Sigmoid colon (tissue), 7 donors: ENCODE measurements at places on chromosomes 3 and 15. TPM values are rescaled to one million over a fixed set of nuclear protein-coding genes. Genes with fewer than 3 reads are reported as not detected.

The NANOGP8 gene
- not detected for total RNA-seq

The STRIT1 gene
- total RNA-seq, result not detected

The TEX55 gene
- total RNA-seq, result not detected

The AADACL2 gene
- not detected for total RNA-seq

The SEMA6D gene
- total RNA-seq, result 6.4 TPM

The NRG4 gene
- not detected for total RNA-seq

The NME9 gene
- not detected for total RNA-seq

The RBPMS2 gene
- 58.2 TPM for total RNA-seq

The EOMES gene
- total RNA-seq, result not detected

The ISG20 gene
- total RNA-seq, result 7.1 TPM

The RPP25 gene
- 4.6 TPM for total RNA-seq

The TIMP4 gene
- 25.0 TPM for total RNA-seq

The FEZF2 gene
- not detected for total RNA-seq

The AADAC gene
- total RNA-seq, result not detected

The TUBGCP4 gene
- total RNA-seq, result 12.8 TPM

The FRMD5 gene
- 1.8 TPM for total RNA-seq

The BLOC1S6 gene
- total RNA-seq, result 89.1 TPM

- H3K36me3 ChIP-seq, result no peaks in the 10 kb centered on the region
- H3K4me1 ChIP-seq, result peaks cover 24% of the 10 kb centered on the region
- H3K27ac ChIP-seq, result no peak overlapping the region
- DNase-seq, result no peak
These were observed 44.0 kb downstream of the IDH2 start for GRCh38 chr15:90058308-90058707.

- no peaks in the 10 kb centered on the region for H3K4me1 ChIP-seq
- H3K27me3 ChIP-seq, result no peaks in the 10 kb centered on the region
- no peak for DNase-seq
- H3K27ac ChIP-seq, result no peak overlapping the region
- H3K36me3 ChIP-seq, result no peaks in the 10 kb centered on the region
These were observed 50.6 kb downstream of the SERP1 start for GRCh38 chr3:150495563-150496168.

- no peaks in the 10 kb centered on the region for H3K27me3 ChIP-seq
- peak; percentile 70 for DNase-seq
- peak overlapping the region; percentile 63 for H3K27ac ChIP-seq
These were observed 504.2 kb upstream of the PROK2 start for GRCh38 chr3:72288955-72289691.

DNA sequence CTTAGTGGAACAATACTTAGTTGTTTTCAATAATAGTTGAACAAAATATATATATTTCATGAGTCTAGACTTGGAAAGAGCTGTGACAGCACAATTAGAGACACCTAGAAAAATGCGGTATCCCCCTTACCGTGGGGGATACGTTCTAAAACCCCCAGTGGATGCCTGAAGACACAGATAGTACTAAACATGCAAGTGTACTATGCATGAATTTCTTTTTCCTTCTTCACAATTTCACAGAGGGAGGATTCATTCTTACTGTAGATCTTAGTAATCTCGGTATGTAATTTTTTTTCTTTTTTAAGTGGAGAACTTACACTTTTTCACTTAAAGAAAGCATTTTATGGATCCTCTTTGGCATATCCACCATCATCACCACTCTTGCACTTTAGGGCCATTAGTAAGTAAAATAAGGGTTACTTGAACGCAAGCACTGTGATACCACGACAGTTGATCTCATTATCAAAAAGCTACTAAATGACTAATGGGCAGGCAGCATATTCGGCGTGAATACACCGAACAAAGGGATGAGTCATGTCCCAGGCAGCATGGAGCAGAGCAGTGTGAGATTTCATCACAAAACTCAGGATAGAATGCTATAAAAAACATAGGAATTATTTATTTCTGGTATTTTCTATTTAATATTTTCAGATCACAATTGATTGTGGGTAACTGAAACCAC, 72.3 kb upstream of the ZNF280D start:
- no peaks in the 10 kb centered on the region for H3K4me1 ChIP-seq
- H3K4me3 ChIP-seq, result no peak overlapping the region
- H3K27me3 ChIP-seq, result no peaks in the 10 kb centered on the region
- no peaks in the 10 kb centered on the region for H3K36me3 ChIP-seq
- no peak for DNase-seq
- H3K27ac ChIP-seq, result no peak overlapping the region

- H3K27me3 ChIP-seq, result no peaks in the 10 kb centered on the region
- H3K4me3 ChIP-seq, result no peak overlapping the region
- no peak overlapping the region for H3K27ac ChIP-seq
- no peaks in the 10 kb centered on the region for H3K36me3 ChIP-seq
These were observed 73.0 kb downstream of the MYO9A start for GRCh38 chr15:72044956-72045355.

DNA sequence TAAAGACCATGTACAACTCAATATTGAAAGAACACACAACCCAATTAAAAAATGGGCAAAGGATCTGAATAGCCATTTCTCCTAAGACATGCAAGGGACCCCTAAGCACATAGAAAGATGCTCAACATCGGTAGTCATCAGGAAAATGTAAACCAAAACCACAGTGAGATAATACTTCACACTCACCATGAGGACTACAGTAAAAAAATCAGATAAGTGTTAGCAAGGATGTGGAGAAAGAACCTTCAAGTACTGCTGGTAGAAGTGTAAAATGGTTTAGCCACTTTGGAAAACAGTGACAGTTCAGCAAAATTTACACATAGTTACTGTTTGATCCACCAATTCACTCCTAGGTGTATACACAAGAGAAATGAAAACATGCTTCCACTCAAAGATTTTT, 30.1 kb upstream of the XIRP1 start:
- H3K4me1 ChIP-seq, result no peaks in the 10 kb centered on the region
- no peak overlapping the region for H3K27ac ChIP-seq
- no peak overlapping the region for H3K4me3 ChIP-seq
- no peak for DNase-seq
- no peaks in the 10 kb centered on the region for H3K27me3 ChIP-seq
- H3K36me3 ChIP-seq, result no peaks in the 10 kb centered on the region

DNA sequence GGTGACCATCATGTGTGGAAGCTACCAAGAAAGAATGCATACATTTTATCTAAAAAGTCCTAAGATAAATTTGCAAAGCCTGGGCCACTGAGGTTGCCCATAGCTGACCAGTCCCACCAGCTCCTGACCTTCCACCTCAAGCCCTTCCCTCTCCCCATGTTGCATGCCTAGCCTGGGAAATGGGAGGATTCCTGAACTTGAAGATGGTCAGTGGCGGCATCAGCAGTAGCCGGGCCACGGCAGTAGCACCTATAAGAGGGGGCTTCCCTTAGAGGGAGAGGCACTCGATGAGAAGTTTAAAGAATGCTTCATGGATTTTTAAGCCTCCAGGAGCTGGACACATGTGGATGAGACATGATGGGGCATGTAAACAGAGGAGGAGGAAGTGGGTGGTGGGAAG, 172.1 kb downstream of the KLF13 start:
- H3K27ac ChIP-seq, result no peak overlapping the region
- DNase-seq, result no peak
- H3K27me3 ChIP-seq, result no peaks in the 10 kb centered on the region
- no peaks in the 10 kb centered on the region for H3K36me3 ChIP-seq

DNA sequence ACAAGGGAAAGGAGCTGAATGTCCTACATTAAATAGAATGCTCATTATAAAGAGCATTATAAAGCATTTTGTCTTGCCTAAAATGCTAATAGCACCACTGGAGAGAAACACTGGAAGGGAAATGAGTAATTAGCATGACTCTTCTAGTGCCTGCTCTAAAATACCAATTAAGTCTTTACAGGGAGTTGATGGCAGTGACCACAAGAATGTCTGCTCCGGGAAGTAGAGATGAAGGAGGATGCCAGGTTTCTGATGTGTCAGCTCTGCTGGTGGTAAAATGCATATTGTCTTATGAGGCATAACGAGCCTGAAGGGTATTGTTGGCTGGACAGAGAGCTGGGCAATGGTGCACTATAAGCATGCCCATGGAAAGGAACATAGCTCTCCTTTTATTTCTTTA, 49.5 kb downstream of the MYLK start:
- H3K36me3 ChIP-seq, result peaks cover 8% of the 10 kb centered on the region
- no peak overlapping the region for H3K27ac ChIP-seq
- no peak overlapping the region for H3K4me3 ChIP-seq
- H3K4me1 ChIP-seq, result no peaks in the 10 kb centered on the region
- DNase-seq, result no peak

GRCh38 chr3:10848261-10848660, 32.2 kb downstream of the SLC6A11 start:
- no peak overlapping the region for H3K27ac ChIP-seq
- H3K4me1 ChIP-seq, result no peaks in the 10 kb centered on the region
- peaks cover 3% of the 10 kb centered on the region for H3K27me3 ChIP-seq
- DNase-seq, result no peak

DNA sequence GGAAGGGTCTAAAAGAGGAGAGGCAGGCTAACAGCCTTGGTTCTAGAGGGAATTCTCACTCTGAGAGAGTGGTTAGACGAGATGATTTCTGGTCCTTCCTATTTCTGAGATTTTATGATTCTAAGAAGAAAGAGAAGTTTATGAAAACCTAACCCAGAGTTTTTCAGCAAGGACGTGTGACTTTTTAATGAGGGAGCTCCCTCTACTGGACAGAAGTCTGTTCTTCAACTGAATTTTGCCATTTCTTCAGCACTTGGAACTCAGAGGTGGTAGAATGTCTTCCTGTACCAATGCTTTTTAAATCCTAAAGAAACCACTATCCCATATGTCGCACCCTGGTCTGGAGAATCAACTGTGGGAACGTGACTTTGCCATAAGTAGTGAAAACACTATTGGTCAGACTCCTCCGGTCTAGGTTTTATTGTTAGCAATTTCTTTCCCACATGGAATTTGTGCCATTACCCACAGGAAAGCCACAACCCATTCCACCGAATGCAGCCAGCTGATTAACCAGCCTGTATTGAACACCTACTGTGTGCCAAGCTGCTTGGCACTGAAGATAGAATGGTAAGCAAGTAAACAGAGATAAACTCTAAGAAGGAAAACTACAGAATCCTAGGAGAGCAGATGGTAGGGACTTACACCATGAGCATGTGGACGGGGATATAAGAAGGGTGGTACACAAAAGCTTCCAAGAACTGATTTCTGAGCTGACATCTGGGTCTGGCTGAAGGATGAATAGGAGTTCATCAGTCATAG, 199.5 kb upstream of the LMCD1 start:
- H3K27ac ChIP-seq, result no peak overlapping the region
- no peak for DNase-seq
- no peaks in the 10 kb centered on the region for H3K27me3 ChIP-seq
- H3K36me3 ChIP-seq, result no peaks in the 10 kb centered on the region
- no peak overlapping the region for H3K4me3 ChIP-seq

- DNase-seq, result no peak
- H3K36me3 ChIP-seq, result no peaks in the 10 kb centered on the region
- H3K27ac ChIP-seq, result no peak overlapping the region
- no peak overlapping the region for H3K4me3 ChIP-seq
- H3K4me1 ChIP-seq, result no peaks in the 10 kb centered on the region
These were observed 7.7 kb upstream of the SYN2 start for GRCh38 chr3:11996480-11996879.

GRCh38 chr15:90234096-90234988, at the start of gene GDPGP1:
GDPGP1 (plus strand) TSS chr15:90234209; CDS start chr15:90240909, 6,700 bp downstream.
- peak within 1 kb of the TSS; percentile 84 for H3K4me3 ChIP-seq
- no peak for DNase-seq
- peak within 1 kb of the TSS; percentile 92 for H3K27ac ChIP-seq
- H3K4me1 ChIP-seq, result peaks cover 51% of the 10 kb centered on the region

DNA sequence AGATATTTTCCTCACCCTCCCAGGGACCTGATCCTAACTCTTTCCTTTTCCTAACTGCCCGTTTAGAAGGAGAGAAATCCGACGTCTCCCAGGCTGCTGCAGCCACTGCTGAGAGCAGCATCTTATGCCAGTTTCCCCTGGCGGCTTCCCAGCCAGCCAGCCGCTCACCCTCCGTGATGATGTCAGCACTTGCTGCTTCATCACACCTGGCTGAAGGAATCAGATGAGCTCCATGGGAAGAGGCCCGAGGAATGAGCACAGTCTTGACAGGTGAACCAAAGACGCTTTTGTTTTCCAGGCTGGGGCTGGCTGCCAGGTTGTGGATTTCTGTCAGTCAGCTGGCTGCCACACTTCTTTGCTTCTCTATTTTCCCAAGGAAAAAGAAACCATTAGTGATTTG, 445.1 kb upstream of the RBMS3 start:
- H3K27ac ChIP-seq, result no peak overlapping the region
- H3K36me3 ChIP-seq, result no peaks in the 10 kb centered on the region
- H3K4me1 ChIP-seq, result no peaks in the 10 kb centered on the region
- H3K4me3 ChIP-seq, result no peak overlapping the region
- H3K27me3 ChIP-seq, result no peaks in the 10 kb centered on the region
- DNase-seq, result no peak

GRCh38 chr15:86040356-86041033, 39.2 kb upstream of the AGBL1 start:
- no peaks in the 10 kb centered on the region for H3K27me3 ChIP-seq
- DNase-seq, result no peak
- no peak overlapping the region for H3K4me3 ChIP-seq

- no peak for DNase-seq
- no peaks in the 10 kb centered on the region for H3K36me3 ChIP-seq
- H3K27ac ChIP-seq, result no peak overlapping the region
These were observed 446.8 kb upstream of the DPH6 start for GRCh38 chr15:35992791-35993190.

DNA sequence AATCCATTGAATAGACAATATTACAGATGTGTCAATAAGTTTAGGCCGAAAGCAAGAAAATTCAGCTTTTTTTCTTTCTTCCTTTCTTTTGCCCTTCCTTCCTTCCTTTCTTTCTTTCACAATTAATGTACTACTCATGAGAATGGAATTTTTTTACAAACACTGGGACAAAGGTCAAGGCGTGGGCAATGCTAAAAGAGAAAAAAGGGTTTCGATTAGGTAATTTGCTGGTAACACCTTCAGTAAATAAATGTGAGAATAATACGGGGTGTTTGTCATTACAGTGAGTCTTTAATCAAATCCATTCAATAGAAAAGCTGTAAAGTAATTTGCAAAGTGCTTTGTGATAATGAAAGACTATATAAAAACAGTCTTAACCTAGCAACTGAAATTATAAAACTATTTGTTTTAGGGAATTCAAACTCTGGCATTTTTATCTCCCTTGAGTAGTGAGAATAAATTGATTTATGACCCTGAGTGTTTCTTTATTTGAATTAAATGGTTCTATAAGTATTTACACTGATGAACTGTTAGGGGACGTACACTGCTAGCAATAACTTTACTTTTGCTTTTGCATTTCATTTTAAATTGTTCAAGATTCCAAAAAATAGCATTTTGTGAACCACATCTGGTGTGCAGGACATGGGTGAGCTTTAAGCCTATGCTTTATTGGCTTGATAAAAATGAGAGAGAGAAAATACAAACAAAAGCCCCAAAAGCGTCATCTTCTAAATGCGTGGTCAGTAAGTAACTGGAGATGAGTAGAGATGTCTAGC, 104.2 kb upstream of the THRB start:
- H3K27me3 ChIP-seq, result no peaks in the 10 kb centered on the region
- DNase-seq, result no peak
- no peaks in the 10 kb centered on the region for H3K36me3 ChIP-seq
